ENCODE measurements at places on chromosomes 5 and 9.

DNA sequence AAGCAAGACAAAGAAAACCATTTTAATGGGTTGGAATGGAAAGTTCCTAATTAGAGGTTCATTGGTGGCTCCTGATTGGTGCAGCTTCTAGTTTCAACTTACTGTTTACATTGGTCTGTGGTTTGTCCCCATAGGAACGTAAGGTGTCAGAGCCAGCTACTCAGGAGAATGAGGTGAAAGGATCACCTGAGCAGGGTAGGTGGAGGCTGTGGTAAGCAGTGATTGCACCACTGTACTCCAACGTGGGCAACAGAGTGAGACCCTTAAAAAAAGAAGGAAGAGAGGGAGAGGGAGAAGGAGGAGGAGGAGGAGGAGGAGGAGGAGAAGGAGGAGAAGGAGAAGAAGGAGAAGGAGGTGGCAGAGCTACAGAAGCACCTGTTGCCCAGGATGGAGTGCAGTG, 30.4 kb downstream of the KCNIP1 start:
- no peak for ATAC-seq

DNA sequence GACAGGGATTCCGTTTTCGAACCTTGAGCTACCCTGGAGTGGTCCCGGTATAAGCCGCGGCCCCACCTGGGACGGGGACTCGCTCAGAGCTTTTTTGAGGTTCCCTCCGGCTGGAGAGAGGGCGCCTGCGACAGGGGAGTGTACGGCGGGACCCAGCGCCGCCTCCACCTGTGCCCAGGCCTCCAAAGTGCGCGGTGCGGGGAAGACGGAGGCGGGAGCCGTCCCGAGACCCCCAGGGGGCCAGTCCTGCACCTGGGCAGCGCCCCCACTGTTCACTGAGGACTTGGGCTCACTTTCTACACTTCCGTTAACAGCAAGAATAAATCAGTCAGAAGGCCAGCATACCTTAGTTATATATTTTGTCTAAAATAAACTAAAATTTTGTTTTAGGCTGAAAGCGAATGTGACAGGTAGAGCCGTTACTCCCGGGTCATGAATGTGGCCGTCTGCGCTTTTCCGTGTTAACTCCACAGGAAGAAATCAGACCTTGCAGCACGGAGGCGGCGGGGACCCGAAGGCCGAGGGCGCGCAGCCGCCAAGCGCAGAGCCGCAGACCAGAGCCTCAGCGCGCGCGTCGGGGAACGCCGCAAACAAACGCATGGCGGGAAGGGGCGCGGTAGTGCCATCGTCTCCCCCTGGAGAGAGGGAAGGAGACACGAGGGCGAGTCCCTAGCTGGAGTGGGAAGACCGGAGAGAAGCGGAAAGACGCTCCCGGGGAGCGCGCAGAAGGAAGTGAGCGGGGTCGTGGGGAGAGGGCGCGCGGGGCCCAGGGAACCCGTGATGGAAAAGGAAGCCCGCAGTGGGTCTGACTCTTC, 14.1 kb downstream of the TRIM7 start:
- peak; percentile 24 for ATAC-seq

DNA sequence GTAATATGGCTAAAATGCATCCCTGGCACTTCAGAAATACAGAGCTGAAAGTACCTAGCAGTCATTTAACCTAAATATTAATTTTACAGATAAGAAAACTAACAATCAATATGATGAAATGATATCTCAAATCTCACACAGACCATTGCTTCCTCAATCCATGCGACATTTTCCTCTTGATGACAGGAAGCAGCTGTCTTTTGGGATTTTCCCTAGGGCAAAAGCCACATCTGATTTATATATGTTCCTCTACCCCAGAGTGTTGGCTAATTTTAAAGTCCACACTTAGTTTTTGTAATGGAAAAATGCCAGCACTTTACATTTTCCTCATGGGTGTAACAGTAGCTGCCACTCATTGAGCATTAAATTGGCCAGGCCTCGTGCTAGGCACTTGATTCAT, 47.7 kb upstream of the ITGA1 start:
- no peak for ATAC-seq

DNA sequence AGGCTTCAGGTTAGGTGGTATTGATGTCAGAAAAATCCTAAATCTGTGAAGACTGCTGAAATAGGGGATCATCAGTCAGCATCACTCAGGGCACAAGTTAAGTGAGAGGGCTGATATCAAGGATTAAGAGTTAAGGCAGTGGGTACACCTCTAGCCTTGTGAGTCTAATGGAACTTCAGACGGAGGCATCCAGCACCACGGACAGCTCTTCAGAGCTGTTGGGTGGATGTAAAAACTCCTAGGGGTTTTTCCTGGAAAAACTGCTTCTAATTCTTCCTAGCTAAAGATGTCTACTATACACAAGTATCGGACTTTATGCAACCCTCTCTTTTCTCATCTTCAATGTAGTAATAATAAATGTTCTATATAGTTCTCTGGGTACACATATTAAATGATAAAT, 165.9 kb downstream of the SH3GL2 start:
- ATAC-seq = no peak

- ATAC-seq = no peak
These were observed 31.4 kb upstream of the PDZD2 start for GRCh38 chr5:31607546-31607945.

DNA sequence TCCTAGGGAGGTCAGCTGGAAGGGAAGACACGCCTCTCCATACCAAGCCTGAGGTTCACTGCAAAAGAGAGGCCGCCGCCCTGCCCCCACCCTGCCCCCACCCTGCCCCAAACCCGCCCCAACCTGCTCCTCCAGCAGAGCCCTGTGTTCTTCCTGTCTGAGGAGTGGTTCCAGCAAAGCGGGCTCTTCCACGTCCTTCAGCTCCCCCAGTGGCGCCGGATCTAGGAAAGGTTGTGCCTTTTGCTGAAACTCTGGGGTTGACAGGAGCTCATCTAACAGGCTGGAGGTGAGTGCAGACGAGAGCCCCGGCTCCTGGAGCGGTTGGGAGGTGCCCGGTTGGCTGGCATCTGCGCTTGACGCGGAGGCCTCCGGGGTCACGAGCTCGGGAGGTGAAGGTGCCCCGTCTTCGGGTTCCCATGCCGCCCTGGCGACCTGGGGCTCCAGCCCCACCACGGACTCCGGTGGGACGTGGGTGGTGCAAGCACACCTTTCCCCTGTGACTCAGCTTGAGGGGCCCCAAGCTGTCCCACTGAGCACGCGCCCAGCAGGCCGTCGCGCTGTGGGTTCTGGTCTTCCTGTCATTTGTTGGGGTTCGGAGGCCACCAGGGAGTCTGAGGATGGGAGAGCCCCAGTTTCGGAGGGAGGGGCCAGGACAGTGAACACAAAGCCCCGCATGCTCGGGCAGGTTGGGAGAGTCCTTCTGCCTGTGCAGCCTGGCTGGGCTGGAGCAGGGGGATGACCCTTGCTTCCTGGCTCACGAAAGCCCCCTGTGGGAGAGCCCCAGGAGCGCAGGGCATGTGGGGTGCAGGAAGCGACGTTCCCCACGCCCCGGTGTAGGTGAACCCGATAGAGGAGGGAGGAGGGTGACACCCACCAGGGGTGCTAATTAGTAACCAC, 1467.1 kb downstream of the FOXD4L5 start:
- ATAC-seq = peak; percentile 80

GRCh38 chr5:140093179-140093578, 20.7 kb upstream of the PURA start:
- ATAC-seq = no peak

- ATAC-seq = peak; percentile 86
These were observed 17.9 kb downstream of the HSD17B4 start for GRCh38 chr5:119470105-119470763.
